ENCODE measurements at places on chromosomes 7 and 10. TPM values are rescaled to one million over a fixed set of nuclear protein-coding genes. Genes with fewer than 3 reads are reported as not detected.

TAS2R39 gene
- not detected for total RNA-seq

SHTN1 gene
- total RNA-seq = 45.8 TPM

KAZALD1 gene
- 18.8 TPM for total RNA-seq

SH2B2 gene
- 2.2 TPM for total RNA-seq

CACNA2D1 gene
- 11.0 TPM for total RNA-seq

AS3MT gene
- total RNA-seq = not detected

YWHAG gene
- 47.8 TPM for total RNA-seq

ANKRD2 gene
- not detected for total RNA-seq

- DNase-seq = no peak
Measured at GRCh38 chr10:37760817-37761216, 96.6 kb downstream of the ZNF248 start.

- DNase-seq = no peak
Measured at GRCh38 chr7:27101957-27102580, 414 bp downstream of the HOXA2 start.

DNA sequence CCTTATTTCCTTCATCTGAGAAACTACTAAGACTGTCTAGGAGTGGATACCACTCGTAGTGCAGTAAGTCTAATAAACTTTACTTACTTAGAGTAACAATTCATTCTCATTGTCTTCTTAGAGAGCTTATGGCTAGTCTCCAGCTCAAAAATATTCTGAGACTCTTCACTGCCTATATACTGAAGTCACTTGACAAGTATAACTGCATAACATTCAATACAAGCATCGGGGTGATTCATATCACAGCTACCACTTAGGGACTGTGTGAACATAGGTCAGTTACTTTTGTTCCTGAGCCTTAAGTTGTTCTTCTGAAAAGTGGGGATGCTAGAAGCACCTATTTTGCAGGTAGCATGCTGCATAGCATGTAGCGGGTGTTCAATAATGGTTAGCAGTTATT lies 111.0 kb downstream of the HTR7 start:
- DNase-seq = no peak

DNA sequence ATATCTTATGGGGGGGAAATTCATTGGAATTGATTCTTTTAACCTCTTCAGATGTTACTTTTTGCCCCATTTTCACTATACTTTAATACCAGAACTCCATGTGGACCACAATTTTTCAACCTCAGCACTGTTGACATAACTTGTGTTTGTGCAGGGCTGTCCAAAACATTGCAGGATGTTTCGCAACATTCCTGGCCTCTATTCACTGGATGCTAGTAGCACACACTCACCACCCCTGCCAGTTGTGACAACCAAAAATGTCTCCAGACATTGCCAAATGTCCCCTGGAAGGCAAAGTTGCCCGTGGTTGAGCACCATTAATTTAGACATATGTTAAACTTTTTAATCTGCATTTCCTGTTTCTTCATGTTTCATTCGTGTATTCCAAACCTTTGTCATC lies 234.7 kb downstream of the GFRA1 start:
- DNase-seq = peak; percentile 20

DNA sequence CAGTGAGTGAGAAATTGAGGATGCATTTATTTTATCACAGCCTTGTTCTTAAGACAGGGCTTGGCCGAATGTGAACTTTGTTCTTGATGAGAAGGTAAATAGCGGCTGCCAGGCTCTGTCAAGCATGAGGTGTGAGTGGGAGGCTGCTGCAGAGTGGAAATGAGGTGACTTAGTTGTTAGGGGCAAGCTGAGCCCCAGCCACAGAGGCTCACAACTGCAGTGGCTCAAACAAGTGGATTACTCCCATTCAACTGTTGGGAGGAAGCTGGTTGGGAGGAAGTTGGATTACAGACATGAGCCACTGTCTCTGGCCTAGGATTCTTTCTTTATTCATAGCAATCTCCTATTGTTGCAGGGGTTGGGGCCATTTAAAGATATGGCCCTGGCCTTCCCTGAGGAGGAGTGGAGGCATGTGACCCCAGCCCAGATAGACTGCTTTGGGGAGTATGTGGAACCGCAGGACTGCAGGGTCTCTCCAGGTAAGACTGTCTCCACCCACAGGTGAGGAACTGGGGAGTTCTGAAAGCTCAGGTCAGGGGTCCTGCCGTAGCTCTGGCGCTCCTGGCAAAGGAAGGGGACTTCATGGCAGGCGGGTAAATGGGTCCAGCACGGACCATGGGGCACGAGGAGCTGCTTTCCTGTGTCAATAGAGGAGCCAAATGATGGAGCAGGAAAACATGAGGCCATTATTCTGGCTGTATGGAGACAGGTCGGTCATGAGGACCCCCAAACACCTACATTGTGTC lies 7.1 kb downstream of the ZSCAN25 start:
- no peak for DNase-seq

GRCh38 chr7:127937066-127937680 lies 94.1 kb downstream of the LRRC4 start:
- no peak for DNase-seq

DNA sequence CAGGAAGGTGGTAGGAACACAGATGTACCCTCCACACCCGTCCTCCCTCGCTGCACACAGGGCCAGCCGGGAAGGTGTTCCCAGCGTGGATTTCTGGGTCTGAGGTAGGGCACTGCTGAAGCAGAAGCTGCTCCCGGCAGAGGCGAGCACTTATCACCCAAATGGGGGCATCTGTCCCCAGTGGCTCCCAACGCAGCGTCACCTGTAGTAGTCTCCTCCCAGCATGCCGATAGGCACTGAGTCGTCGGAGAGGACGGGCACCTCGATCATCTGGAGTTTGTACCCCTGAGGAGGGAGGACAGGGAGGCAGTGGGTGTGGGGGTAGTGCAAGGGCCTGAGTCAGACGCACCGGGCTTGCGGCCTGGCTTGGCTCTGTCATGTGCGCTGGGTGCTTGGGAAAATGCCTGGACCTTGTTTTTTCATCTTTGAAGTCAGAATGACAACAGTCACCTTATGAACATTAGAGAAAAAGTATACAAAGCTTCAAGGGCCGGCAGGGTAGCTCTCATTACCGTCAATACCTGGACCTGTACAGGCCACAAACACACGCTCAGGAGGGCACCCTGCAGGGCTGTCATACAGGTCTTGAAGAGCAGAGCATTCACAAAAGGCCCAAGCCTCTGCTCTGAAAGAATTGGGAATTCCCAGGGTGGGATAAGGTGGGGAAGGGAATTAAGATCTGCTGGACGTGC lies 3.1 kb upstream of the PYROXD2 start:
- no peak for DNase-seq

DNA sequence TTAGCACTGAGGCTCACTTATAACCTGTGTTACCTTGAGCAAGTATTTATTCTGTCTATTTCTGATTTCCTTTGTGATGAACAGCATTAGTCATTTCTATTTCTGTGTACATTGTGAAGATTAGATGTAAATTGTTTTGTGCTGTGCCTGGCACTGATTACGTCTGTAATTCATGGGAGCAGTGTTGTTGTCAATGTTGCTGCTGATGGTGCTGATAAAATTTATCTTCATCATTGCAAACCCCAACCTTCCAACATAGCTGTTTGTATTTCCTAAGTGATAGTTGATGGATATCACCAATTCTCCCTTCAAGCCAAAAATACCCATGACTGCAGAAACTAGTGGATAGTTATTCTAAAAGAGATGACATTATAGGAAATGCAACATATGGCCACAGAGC lies 400.5 kb upstream of the GRM3 start:
- no peak for DNase-seq

DNA sequence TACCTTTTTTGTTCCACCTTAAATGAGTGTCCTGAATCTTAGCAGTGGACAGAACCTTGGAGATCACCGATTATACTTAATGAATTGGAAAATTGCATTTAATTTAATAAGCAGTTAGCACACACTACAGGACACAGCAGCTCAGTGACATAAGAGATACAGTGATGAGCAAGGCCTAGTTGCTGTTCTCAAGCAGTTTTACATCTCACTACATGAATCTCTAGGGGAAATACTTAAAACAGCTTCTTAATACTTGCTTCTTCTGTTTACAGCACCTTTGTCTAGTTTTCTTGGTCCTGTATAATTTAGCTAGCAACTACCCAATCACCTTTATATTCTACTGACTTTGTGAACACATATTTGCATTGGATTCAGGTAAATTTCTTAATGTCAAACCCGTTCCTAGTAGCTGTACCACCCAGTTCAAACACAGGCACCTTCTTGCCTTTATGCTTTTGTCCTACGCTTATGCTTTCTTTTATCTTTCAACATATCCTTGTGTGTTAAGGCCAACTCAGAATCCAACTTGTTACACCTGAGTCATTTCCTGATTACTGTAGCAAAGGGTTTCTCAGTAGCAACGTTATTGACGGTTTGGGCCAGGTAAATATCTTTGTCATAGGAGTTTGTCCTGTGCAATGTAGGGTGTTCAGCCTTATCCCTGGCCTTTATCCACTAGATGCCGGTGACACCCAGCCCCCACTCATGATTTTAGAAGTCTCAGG lies 1.8 kb downstream of the STAM start:
- DNase-seq = no peak

DNA sequence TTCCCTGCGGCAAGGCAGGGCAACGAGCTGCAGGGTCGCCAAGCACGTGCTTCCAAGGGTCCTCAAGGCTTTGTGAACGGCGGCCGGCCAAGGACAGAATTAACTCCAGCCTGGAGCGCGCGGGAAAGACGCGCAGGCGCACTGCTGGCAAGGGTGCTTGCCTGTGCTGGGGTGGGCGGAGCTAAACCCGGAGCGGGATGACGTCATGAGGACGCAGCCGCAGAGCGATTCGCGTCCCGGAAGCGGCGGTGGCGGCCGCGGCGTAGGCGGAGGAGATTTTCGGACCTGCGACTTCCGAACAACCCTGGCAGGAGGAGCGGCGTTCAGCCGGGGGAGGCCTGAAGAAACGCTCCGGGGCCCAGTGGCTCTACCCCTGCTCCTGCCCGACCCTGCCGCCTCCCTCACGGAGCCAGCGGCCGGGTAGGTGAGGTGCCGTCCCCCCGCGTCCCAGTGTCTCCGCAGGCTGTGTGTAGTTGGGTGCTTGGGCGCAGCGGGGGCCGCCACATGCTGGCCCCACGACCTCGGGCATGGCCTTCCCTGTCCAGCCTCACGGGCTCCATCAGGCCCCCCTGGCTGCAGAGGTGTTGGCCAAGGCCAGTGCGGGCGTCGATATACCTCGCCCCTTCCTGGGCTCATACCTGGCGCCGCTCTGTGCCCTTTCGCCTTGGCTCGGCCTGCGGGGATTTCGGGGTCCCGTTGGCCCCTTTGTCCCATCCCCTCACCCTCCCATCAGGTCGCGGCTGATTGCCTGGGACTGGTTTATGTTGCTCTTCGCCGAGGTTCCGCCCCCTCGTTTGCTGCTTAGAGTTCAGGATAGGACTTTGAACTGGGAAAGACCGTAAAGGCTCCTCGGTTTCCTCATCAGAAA lies at the start of gene ZFYVE27:
Gene ZFYVE27, plus strand, starts transcription at position 227 of the 868 bp plus-strand sequence. CDS start 1,350 bp downstream, outside the sequence.
- DNase-seq = peak; percentile 98

- DNase-seq = no peak
Measured at GRCh38 chr7:101605611-101606497, 23.2 kb downstream of the MYL10 start.

GRCh38 chr7:48052748-48053147 lies 17.4 kb downstream of the C7orf57 start:
- DNase-seq = no peak

- DNase-seq = no peak
Measured at GRCh38 chr7:143393267-143394041, 12.3 kb downstream of the ZYX start.

- DNase-seq = no peak
Measured at GRCh38 chr7:40316176-40316575, 181.4 kb downstream of the SUGCT start.

GRCh38 chr7:31858055-31858454 lies 171.0 kb downstream of the PPP1R17 start:
- DNase-seq = no peak

DNA sequence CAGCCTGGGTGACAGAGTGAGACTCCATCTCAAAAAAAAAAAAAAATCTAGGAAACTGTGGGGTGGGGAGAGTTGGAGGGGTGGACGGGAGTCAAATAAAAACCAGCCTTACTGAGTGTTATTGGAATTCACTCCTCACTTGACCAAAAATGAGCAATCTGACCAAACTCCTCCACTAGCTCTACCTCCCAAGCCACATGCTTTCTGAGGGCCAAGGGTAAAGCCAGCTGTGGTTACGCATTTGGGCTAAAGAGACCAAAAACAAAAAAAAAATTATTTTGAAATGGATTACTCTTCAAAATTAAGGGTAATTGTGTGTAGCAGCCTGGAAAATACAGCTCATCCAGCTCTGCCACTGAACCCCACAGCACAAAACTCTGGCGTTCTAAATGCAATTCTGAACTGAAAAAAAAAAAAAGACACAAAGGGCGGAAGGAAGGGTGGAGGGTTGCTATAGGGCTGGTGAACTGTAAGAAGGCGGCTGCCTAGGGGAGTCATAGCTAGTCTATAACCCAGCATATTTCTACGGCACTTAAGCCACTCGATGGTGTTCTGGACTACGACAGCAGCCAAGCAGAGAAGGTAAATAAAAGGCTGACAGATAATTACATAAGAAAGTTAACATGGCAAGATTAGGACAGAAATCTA lies 7.8 kb downstream of the ELMO1 start:
- no peak for DNase-seq

DNA sequence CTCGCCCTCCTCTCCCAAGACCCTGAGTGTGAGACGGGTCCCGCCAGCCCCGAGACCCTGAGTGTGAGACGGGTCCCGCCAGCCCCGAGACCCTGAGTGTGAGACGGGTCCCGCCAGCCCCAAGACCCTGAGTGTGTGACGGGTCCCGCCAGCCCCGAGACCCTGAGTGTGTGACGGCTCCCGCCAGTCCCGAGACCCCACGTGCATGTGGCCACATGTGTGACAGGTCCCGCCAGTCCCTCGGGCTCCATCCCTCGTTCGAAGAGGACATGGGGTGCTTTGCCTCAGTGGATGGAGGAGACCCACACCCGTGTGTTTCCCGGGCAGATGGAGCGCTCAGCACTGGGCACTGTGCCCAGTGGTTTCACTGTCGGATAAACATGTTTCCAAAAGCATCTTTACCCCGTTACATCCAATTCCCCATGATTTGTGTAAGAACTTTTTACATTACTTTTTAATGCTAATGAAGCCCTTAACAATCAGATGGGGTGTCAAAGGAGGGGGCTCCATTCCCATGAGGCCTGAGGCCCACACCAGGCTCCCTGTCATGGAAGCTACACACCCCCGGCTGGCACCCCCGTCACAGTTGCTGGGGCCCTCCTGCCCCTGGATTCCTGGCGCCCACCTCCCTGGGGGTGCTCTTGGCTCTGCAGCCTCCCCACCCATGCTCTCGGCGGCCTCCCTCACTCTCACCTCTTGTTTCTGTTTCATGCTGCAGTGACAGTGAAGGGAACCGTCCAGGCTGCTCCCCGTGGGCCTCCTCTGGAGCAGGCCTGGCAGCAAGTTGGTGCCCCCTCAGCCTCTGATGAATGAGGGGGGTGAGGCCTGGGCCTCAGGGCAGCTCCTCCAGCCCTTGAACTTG lies 48.5 kb upstream of the CFAP46 start:
- no peak for DNase-seq

DNA sequence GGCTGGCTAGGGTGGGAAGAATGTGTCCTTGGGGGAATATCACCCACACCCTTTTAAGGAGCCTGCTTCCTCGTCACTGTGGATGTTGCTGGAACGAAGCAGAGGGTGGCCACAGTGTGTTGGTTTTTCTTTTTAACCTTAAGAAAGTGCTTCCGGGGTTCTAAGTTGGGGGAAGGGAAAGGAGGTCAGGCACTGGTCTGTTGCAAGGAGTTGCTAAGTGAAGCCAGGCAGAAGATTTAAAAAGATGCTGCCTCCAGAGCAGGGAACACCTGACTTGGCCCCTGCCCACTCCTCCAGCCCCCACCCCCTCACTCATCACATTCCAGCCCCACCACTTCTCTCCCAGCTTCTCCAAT lies 213.1 kb downstream of the EMX2 start:
- DNase-seq = no peak

- DNase-seq = no peak
Measured at GRCh38 chr7:47779341-47779771, 168.9 kb downstream of the PKD1L1 start.

- peak; percentile 72 for DNase-seq
Measured at GRCh38 chr10:101161494-101162299, 30.6 kb downstream of the TLX1 start.
